ENCODE measurements at places on chromosomes 4 and X.

GRCh38 chr4:87037671-87038334, 103.0 kb downstream of the AFF1 start:
- no peak for DNase-seq

DNA sequence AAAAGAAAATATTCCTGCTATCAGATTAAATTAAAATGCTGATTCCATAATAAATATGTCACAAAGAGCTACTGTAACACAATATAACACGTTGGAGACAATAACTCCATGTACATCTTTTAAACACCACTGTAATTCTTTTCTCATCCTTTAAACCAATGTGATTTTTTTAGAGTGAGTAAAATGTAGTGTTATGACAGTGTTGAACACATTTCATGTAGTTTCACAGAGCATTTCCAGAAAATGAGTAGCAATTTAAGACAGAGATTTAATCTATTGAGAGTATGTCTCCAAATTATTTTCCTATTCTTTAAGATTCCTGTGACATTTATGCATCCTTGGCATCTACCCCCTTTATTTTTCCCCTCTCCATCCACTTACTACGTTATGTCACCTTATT, 17.1 kb upstream of the PRRG1 start:
- DNase-seq: no peak

GRCh38 chrX:24149351-24150050, at the start of gene ZFX:
Gene ZFX, plus strand, starts transcription at chrX:24149729. Its CDS starts 23,014 bp downstream, at chrX:24172743.
- DNase-seq: peak; percentile 45

DNA sequence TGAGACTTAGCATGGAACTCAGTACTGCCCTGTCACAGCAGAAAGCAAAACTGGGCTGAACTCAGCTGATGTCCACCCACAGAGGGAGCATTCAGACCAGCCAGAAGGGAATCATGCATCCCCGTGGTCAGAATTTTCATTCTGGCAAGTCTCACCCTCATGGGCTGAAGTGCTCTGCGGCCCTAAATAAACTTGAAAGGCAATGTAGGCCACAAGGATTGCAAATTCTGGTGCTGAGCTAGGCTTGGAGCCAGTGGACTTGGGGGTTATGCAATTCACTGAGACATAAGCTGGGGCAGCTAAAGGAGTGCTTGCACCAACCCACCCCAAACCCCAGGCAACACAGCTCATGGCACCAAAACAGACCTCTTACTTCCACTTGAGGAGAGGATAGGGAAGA, 494.1 kb downstream of the GABRG1 start:
- no peak for DNase-seq

GRCh38 chr4:120691536-120691935, 231.0 kb downstream of the PRDM5 start:
- no peak for DNase-seq

DNA sequence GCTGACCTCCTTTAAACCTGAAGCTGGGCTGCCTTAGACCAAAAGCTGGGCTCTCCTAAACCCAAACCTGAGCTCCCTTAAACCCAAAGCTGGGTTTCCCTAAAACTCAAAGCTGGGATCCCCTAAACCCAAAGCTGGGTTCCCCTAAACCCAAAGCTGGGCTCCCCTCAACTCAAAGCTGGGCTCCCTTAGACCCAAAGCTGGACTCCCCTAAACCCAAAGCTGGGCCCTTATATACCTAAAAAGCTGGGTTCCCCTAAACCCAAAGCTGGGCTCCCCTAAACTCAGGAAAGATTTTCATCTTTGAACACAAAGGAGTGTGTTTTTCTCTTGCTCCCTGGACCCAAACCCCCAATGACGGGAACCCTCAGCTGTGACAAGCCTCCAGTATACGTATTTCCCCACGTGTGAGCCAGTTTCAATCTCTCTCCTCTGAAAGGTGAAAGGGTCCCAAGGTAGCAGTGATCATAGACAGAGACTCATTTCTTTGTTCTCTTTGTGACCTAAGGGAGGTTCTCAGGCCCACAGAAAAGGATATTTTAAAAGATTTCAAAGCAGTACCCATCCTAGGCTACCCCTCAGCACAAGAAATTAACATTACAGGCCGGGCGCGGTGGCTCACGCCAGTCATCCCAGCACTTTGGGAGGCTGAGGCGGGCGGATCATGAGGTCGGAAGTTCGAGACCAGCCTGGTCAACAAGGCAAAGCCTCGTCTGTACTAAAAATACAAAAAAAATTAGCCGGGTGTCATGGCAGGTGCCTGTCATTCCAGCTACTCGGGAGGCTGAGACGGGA, 31.3 kb upstream of the ASMTL start:
- DNase-seq: no peak

- DNase-seq: no peak
Observed at GRCh38 chr4:74152836-74153235, 5.1 kb upstream of the MTHFD2L start.

- no peak for DNase-seq
Observed at GRCh38 chr4:79272126-79272525, 53.7 kb downstream of the NAA11 start.

DNA sequence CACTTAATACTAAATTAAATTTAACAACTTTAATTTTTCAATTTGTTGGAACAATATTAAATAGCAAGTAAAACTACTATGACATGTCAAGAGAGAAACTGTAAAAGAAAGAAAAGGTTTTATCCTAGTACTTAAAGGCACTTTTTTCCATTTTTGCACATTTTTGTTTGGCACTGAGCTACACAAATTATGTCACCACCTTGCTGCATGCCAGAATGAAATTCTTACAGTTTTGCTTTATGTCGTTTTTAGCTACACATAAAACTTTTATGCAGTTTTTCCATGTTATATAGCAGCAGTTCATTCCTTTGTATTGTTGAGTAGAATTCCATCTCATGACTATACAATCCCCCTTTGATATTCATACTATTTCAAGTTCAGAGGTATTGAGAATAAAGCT, 99.1 kb upstream of the RXFP1 start:
- DNase-seq: no peak

DNA sequence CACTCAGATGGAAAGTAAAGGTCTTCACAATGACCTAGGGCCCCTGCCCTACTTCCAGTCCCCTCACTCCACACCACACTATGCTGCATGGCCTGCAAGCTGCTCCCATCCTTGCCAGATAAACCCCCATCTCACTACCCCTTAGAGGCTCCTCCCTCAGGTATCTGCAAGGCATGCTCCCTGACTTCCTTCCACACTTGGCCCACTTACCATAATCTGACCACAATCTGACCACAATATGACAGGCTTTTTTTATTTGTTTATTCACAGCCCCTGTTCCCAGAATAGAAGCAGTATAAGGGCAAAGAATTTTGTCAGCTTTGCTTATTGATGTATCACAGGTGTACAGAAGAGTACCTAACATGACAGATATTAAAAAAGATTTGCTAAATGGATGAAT, 124.7 kb downstream of the CAMK2D start:
- no peak for DNase-seq
